ENCODE measurements at places on chromosomes 7 and 10.

DNA sequence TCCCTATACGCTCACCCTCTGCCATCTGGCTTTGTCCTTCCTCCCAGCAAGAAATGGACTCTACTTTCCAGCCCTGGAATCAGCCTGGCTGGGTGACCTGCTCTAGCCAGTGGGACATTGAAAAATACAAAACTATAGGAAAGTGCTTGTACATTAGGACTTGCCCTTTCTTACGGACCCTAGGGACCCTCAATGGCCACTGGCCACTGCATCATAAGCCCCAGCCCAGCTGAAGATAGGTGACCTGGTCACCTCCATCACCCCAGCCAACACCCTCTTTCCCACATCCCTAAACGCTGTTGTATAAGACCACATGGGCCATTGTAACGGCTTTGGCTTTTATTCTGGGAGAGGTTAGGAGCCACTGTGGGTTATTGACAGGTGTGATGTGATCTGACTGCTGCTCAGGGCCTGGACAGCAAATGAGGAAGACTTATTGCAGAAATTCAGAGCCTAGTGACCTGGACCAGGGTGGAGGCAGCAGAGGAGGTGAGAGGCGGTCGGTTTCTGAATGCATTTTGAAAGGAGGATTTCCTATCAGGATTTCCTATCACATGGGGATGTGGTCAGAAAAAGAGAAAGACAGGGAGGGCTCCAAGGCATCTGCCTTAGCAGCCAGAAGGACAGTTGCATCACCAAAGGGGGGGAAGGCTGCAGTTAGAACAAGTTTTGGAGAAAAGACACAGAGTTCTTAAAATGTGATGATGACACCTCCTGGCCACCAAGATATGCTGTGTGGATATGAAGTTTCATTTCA, 2.2 kb upstream of the LMBR1 start:
- no peak for DNase-seq

DNA sequence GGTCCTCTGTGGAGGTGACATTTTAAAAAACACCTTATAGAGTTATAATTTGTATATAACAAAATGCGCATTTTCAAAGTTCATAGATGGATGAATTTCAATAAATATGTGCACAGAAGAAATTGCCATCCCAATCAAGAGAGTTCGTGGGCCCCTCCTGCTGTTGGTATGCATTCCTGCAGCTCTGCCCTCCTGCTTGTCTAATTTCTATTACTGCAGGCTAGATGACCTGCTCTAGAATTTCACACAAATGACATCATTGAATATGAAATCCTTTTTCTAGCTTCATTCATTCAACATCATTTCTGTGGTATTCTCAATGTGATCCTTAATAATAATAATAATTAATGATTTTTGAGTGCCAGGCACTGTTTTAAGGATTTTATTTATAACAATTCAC, 348.2 kb downstream of the SDK1 start:
- DNase-seq = peak; percentile 29

GRCh38 chr10:36301139-36301538, 659.0 kb upstream of the FZD8 start:
- no peak for DNase-seq

DNA sequence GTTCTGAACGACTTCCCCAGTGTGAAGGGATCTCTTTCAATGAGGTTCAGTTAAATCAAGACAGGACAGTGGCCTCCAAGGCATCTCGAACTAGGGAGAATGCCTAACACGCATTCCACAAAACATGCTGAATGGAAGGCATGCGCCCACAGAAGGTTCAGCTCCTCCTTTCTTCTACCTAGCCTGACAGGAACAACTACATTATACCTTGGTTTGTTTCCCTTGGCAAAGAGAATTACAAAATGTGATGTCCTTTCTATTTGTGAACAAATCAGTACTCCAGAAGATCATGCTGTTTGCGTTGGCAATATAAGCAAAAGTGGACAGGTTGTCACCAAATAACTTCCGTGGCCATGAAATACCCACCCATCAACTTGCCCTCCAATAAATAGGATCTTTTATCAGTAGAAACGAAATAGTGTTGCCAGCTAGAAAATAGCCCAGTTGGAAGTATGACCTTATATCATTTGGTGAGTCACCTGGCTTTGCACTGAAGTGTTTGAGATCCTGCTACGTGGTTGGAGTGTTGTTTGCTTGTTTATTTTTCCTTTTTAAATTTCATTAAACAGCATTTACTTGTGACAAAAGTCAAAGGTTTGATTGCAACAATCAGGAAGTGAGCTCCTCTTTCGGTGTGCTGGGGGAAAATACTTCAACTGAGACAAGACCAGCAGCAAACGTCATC, 117.0 kb upstream of the FAM204A start:
- no peak for DNase-seq

DNA sequence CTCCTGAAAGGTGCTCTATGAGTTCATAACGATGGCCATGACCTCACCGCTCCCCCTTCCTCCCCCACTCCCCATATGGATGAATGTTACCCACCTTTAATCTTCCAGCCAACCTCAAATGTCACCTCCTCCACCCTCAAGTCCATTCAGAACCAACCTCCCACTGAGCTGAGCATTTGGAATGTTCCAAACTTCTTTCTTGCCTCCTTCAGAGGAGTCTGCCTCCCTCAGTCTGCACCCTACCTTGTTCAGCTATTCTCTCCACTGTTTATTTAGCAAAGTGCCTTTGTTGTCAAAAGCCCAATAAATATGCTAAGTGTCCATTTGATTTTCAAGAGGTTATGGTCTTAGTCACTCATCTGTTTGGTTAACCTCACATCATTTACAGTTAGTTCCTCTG, 22.9 kb upstream of the MTPAP start:
- no peak for DNase-seq

GRCh38 chr7:28626624-28627262, 214.4 kb downstream of the CREB5 start:
- DNase-seq = peak; percentile 75

- no peak for DNase-seq
These were observed 124.8 kb upstream of the TMEM72 start for GRCh38 chr10:44786286-44786850.

GRCh38 chr10:34169677-34170076, 645.4 kb downstream of the PARD3 start:
- DNase-seq = no peak

GRCh38 chr10:130575756-130576285, 439.6 kb downstream of the GLRX3 start:
- DNase-seq = no peak

- no peak for DNase-seq
These were observed 35.6 kb upstream of the INSIG1 start for GRCh38 chr7:155262031-155262430.

- no peak for DNase-seq
These were observed 74.7 kb upstream of the PLPP4 start for GRCh38 chr10:120382360-120382759.

DNA sequence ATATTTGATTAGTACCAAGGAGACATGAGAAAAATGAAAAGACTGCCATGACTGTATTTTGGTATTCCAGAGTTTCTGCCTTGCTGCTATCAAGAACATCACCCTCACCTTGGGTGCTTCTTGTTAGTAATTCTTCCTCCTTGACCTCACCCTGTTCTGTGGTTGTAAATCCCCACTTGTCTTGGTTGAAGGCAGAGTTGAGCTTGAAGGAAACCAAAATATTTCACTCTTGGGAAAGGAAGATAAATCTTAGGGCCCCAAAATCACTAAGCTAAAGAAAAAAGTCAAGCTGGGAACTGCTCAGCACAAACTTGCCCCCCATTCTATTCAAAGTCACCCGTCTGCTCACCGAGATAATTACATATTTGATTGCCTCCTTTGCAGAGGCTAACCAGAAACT, 20.6 kb upstream of the AKR1C3 start:
- DNase-seq = no peak

- peak; percentile 86 for DNase-seq
These were observed 52.3 kb upstream of the DGKI start for GRCh38 chr7:137898839-137899721.

- no peak for DNase-seq
These were observed 58.5 kb downstream of the CPVL start for GRCh38 chr7:29087840-29088170.

DNA sequence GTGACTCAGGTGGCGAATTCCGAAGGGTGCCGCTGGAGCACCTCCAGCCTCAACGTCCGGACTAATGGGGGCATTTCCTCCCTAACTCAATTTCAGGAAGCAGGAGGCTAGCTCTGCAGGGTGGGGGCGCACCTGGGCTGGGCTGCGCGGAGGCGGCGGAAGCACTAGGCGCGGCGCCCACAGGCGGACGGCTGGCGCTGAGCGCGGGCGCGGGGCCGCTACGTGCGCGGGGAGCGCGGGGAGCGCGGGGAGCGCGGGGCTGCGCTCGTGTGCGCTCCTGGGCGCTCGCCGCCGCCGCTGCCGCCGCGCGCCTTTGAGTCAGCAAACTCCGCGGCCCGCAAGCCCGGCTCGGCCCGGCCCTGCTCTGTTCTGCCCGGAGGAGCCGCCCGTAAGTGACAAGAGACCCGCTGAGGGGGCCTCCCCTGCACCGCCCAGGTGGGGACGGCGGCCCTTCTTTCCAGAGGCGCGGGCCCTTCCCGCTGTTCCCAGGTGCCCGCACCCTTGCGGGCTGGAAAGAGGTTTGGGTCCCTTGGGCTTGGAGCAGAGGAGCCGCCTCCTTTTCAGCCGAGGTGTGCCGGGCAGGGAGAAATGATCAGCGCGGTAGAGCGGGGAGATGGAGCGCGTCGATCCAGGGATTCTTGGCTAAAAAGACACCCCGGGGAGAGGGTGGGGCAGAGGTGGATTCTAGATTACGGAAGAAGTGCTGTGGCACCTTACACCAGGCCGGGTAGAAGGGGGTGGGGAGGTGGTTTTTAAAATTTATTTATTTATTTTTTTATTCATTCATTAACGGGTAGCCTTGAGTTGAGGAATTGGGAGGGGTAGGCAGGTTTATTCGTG, at the start of gene SNX10:
Gene SNX10 (plus strand): TSS at position 164 of the 840 bp plus-strand sequence. CDS start 54,581 bp downstream, outside the sequence.
- DNase-seq = peak; percentile 87

DNA sequence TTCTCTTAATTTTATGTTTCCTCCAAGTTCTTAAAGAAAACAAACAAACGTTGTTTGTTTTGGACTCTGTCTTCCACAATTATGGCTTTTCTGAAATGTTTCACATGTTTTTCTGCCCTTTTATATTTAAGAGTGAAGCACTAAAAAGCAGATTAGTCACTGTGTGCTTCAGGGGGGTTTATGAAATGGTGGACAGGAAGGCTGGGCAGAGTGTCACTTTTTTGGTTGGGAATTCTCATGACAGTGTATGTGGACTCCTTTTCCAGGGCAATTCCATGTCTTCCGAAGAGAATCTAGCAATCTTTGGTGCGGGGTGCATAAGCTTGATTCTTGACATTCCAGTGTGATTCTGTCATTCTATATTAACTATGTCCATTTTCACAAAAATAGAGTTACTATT, 669.4 kb downstream of the PARD3 start:
- DNase-seq = no peak

GRCh38 chr7:3064067-3064466, 20.4 kb upstream of the CARD11 start:
- no peak for DNase-seq

- no peak for DNase-seq
These were observed 438.1 kb upstream of the NRP1 start for GRCh38 chr10:33772370-33773252.

- no peak for DNase-seq
These were observed 1.8 kb downstream of the CYP2E1 start for GRCh38 chr10:133528845-133529575.

GRCh38 chr10:110833234-110833940, 38.3 kb upstream of the PDCD4 start:
- no peak for DNase-seq

DNA sequence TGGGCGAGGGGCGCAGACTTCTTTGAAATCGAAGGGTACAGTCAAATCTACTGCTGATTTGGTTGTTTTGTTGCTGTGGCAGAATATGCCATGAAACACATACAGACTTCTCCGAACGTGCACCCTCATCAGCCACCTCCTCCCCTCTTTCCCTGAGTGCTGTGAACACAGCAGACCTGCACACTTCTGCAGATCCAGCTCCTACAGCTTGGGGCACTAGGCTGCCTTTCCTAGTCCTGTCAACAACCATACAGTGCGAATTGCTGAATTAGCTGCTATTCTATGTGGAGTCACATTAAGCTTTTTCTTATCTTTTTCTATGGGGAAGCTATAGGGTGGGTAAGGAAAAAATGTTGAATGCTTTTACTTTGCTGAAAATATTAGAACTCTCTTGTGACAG, 57.5 kb downstream of the COL17A1 start:
- peak; percentile 43 for DNase-seq

Data from ACHN (cell line).